Effector memory CD8-positive, alpha-beta T cell (primary cell): ENCODE measurements at places on chromosomes 5 and 9.

DNA sequence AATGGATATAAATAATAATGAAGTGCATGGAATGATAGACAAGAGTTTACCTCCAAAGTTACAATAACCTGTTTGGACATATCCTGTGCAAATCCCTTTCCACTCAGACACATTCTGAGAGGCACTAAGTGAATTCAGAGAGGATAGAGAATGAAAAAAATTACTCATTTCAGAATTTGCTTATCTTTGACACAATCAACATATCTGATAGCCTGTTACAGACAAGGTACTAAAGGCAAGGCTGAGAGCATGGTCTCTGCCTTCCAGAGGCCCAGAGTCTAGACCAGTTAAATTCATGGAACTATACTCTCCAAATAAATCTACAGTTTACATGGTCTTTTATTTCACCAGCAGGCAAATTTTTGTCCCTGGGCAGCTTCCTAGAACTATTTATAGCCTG lies 371.8 kb upstream of the PTGER4 start:
- no peaks in the 10 kb centered on the region for H3K36me3 ChIP-seq
- no peak for DNase-seq
- H3K27ac ChIP-seq: no peak overlapping the region
- no peak overlapping the region for H3K4me3 ChIP-seq
- H3K27me3 ChIP-seq: no peaks in the 10 kb centered on the region

DNA sequence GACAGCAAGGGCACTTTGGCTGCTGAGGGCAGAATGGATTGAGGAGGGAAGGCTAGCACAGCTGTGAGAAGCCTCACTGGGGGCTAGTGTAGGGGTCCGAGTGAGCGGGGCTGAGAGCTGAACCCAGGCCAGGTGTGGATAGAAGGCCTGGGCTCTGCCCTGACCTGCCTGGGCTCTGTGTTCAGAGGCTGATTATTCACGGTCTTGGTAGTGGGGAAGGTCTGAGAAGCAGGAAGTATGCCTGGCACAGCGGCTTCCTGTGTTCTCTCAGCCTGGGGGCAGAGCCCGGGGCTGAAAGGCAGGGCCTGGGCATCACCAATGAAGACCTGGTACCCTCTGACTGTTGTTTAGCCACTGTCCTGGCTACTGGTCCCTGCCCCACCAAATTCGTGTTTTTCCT lies 136.4 kb upstream of the TBC1D2 start:
- H3K27me3 ChIP-seq: peaks cover 22% of the 10 kb centered on the region
- H3K36me3 ChIP-seq: peaks cover 2% of the 10 kb centered on the region
- H3K4me3 ChIP-seq: no peak overlapping the region
- no peak overlapping the region for H3K27ac ChIP-seq
- peaks cover 10% of the 10 kb centered on the region for H3K4me1 ChIP-seq
- DNase-seq: no peak

- H3K27me3 ChIP-seq: no peaks in the 10 kb centered on the region
- H3K4me1 ChIP-seq: peaks cover 5% of the 10 kb centered on the region
- no peak overlapping the region for H3K4me3 ChIP-seq
- DNase-seq: no peak
- H3K36me3 ChIP-seq: peaks cover 5% of the 10 kb centered on the region
Observed at GRCh38 chr9:86077276-86077675, 22.1 kb downstream of the GOLM1 start.

DNA sequence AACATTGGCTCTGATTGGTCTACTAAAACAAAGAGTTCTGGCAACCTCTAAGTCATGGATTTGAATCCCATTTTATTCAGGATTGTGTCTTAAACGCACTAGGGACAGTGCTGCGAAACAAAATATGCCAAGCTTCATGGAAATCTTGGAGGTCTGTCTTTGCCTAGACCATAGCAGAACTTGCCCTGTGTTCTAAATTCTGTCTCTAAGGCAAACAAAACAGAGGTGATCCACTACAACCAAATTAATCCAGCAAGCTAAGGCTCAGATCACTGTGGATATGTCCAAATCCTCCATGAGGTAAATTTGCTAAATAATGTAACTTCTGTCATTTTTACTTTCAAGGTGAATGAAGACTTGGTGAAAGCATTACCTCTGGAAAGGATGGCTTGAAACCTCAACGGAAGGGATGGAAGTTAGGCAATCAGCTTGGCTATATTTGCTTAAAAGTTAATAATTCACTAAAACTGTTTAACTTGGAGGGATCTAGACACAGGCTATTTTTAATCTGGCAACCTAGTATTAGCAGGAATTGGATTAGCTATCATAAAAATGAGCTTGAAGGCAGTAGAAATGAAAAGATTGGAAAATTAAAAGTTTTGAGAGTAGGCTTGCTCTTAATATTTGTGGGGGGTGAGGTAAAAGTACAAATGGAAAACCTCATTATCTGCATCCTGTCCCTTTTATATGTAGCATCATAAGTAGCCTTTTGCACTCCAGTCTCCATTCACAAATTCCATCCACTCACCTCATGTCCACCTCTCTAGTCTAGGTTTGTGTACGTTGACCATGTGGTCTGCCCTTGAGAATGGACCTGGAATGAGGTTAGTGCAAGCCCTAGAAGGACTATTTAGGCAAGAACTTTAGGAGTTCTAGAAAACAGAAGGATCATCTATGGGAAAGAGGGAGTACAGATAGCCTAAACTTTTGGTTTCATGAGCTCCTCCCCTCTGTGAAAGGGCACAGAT lies 176.2 kb downstream of the SMC2 start:
- H3K4me1 ChIP-seq: no peaks in the 10 kb centered on the region
- H3K4me3 ChIP-seq: no peak overlapping the region
- DNase-seq: no peak
- no peaks in the 10 kb centered on the region for H3K36me3 ChIP-seq

DNA sequence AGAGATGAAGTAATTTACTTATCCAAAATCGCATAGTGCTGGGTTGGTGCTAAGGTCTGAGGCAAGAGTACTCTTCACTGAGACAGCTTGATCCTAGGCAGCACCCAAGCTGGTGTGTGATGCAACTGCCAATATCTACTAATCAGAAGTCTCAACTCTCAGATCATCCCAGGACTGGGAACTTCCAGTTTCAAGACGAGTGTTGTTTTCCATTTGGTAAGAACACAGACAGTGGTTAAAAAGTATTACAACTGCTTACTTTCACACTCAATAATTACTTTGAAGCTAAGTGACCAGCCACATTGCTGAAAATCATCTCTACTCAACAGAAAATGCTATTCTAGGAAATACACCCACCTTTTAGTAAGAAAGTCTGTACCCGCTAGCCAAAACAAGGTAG lies 45.3 kb downstream of the FBXW11 start:
- peaks cover 12% of the 10 kb centered on the region for H3K36me3 ChIP-seq
- H3K4me3 ChIP-seq: no peak overlapping the region
- peaks cover 36% of the 10 kb centered on the region for H3K4me1 ChIP-seq
- no peak overlapping the region for H3K27ac ChIP-seq
- DNase-seq: no peak

DNA sequence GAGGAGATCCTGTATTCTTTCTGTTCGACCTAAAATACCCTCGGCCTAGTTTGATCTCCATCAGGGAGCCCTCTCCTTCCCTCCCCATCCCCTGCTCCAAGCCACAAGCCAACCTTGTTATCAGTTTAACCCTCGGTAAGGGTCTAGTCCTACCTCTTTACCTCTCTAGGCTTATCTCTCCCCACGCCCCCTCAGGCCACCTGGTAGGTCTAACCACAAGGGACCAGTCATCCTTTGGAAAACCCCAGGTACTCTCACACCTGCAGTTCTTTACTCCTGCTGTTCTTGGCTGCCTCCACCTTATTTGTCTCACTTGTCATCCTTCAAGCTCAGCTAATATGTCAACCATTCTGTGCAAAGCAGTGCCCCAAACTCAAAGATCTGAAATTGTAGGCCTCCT lies 78.7 kb downstream of the RAD23B start:
- peaks cover 19% of the 10 kb centered on the region for H3K27me3 ChIP-seq
- H3K4me1 ChIP-seq: no peaks in the 10 kb centered on the region
- H3K36me3 ChIP-seq: no peaks in the 10 kb centered on the region
- no peak overlapping the region for H3K4me3 ChIP-seq
- DNase-seq: no peak

DNA sequence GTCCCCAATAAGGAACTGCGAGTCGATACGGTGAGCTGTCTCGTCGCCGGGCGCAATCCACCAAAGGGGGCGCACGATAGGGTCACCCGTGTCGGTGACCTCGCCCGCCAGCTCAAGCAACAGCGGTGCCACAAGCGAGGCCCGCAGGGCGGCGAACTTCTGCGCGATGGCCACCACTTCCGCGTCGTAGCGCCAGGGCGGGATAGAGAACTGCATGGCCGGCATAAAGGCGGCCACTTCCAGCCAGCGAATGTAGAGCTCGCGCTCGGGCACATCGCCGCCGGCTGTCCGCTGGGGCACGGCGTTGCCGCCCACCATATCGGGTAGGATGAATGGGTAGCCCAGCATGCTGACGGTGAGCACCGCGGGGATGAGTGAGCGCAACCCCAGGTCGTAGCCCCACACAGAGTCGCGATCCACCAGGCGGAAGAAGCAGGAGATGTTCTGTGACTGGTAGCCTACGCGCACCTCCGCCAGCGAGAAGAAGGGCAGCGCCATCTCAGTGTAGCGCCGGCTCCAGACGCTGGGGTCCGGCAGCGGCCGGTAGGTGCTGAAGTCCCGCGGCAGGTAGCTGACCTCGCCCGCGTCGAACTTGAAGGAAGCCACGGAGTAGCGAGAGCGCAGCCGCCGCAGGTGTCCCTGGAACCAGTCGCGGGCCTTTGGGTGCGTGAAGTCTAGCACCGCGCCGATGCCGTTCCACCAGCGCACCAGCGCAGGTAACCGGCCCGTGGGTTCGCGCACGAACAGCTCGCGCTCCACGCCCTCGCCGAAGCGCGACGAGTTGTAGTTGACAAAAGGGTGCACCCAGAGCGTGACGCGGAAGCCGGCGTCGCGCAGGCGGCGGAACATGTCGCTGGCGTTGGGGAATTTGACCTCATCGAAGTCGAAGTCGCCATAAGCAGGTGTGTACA lies 5.5 kb downstream of the MYORG start:
- no peak overlapping the region for H3K27ac ChIP-seq
- peaks cover 10% of the 10 kb centered on the region for H3K4me1 ChIP-seq
- H3K36me3 ChIP-seq: peaks cover 10% of the 10 kb centered on the region
- no peaks in the 10 kb centered on the region for H3K27me3 ChIP-seq
- peak; percentile 42 for DNase-seq

GRCh38 chr5:172089298-172090117 lies 83.1 kb upstream of the FBXW11 start:
- H3K4me1 ChIP-seq: peaks cover 18% of the 10 kb centered on the region
- DNase-seq: no peak
- H3K36me3 ChIP-seq: peaks cover 68% of the 10 kb centered on the region
- no peaks in the 10 kb centered on the region for H3K27me3 ChIP-seq
- peak overlapping the region; percentile 36 for H3K27ac ChIP-seq

DNA sequence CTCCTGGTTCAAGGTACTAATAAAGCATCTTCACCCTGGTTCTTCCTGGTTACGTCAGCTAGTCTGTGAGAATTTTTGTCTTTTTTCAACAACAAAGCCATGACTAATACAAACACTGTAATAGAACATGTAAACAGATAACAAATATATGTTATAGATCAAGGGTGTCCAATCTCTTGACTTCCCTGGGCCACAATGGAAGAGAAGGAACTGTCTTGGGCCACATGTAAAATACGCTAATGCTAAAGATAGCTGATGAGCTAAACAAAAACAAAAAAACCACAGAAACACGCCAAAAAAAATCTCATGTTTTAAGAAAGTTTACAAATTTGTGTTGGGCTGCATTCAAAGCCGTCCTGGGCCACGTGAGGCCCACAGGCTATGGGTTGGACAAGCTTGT lies 124.5 kb upstream of the GNA14 start:
- no peak overlapping the region for H3K4me3 ChIP-seq
- peaks cover 7% of the 10 kb centered on the region for H3K36me3 ChIP-seq
- H3K4me1 ChIP-seq: no peaks in the 10 kb centered on the region
- DNase-seq: no peak
- H3K27me3 ChIP-seq: no peaks in the 10 kb centered on the region
